Suppressor macrophage treated with lipopolysaccharide for 1 hour (primary cell): ENCODE measurements at places on chromosomes 12 and 14.
A peak's percentile ranks its signal among the peaks of the same experiment; 100 is the strongest.

- no peak for DNase-seq
These were observed 377.8 kb upstream of the TMEM132C start for GRCh38 chr12:127888943-127889719.

- DNase-seq = no peak
These were observed 141.1 kb downstream of the ALG10 start for GRCh38 chr12:34163443-34163842.

DNA sequence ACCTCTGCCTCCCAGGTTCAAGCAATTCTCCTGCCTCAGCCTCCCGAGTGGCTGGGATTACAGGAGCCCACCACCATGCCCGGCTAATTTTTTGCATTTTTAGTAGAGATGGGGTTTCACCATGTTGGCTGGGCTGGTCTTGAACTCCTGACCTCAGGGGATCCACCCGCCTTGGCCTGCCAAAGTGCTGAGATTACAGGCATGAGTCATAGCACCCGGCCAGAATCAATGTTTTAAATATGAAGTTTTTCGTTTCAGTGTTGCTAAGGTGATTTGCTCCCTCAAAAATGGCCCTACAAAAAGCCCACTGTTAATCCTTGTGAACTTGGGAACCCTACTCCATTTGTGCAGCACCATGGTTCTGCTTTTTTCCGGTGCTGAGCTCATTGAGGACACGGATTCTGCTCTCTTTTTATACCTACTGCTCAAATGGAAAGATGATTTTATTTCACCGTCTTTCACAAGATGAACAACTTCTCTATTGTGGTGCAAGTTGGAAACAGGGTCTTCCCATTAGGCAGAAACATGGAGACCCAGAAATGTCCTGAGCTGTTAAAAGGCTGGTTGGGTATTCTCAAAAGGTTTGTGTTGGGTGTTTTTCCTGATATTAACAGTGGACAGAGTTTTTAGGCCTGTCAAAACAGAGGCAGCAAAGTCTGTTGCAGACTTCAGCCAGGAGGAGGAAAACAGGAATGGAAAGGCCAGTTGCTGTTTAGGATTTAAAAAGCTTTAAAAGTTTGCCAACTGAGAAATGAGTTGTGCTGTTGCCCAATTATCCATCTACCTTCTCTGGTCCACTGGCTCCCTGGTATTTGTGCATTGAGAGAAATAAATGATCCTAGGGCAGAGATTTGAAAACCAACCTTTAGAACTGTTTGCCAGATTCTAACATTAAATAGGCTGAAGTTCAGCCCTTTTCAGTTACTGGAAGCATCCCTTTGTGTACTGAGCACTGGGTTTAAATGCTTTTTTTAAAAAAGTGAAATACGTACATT is 85.8 kb downstream of the ATP23 start:
- DNase-seq = no peak

DNA sequence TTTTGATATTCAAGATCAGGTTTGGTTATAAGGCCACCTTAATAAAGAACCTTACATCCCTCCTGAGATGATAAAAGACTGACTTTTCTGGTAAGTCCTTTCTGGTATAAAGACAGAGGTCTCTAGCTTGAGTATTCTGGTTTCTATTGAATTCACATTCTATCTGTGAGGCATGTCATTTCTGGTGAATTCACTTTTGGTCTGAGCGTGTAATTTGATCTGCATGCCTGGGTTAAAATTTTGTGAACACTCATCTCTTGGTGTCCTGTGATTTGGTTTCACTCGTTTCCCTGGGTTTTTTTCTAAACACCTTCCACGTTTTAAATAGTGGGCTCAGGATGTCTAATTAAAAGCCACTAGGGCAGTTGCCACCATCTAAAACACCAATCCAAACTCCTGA is 12.2 kb downstream of the EIF5 start:
- DNase-seq = no peak

DNA sequence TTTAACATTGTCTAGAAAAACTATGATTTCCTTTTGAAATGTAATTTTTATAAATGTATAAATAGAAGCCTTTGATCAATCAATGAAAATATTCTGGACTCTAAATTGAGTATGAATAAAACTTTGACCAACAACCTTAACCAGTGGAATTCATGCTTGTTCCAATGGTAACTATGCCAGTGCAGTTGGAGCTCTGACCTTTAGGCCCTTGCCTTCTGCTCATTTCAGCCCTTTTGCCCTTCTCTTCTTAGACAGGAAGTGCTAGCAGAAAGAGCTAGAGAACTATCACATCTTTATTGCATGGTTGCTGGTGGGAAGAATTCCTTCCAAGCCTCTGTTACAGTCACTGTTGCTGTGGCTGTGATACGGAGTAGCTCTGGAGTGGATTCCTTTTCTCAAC is 39.7 kb downstream of the TTC8 start:
- DNase-seq = no peak

- no peak for DNase-seq
These were observed 1.5 kb downstream of the CHD4 start for GRCh38 chr12:6605421-6606330.

- peak; percentile 41 for DNase-seq
These were observed 505.9 kb downstream of the FLRT2 start for GRCh38 chr14:86035882-86036281.

- no peak for DNase-seq
These were observed 83.8 kb downstream of the NT5DC3 start for GRCh38 chr12:103757248-103757647.

DNA sequence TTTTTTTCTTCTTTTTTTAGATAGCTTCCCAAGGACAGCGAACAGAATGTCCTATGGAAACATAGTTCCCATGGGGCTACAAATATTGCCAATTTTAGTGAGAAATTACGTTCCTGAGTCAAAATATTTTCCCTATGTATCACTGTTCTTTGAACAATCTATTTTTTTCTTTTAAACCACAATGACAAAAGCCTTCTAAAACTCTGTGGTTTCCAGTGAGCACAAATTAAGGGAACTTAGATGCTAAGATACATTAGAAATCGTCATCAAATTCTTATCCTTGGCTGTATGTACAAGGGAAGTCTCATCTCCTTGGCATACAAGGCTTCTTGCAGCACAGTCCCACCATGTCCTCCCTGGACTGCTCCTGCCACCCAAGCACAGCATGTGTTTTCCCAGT is 17.9 kb downstream of the CPM start:
- peak; percentile 88 for DNase-seq

- no peak for DNase-seq
These were observed 137.2 kb downstream of the PDZRN4 start for GRCh38 chr12:41325336-41325735.

DNA sequence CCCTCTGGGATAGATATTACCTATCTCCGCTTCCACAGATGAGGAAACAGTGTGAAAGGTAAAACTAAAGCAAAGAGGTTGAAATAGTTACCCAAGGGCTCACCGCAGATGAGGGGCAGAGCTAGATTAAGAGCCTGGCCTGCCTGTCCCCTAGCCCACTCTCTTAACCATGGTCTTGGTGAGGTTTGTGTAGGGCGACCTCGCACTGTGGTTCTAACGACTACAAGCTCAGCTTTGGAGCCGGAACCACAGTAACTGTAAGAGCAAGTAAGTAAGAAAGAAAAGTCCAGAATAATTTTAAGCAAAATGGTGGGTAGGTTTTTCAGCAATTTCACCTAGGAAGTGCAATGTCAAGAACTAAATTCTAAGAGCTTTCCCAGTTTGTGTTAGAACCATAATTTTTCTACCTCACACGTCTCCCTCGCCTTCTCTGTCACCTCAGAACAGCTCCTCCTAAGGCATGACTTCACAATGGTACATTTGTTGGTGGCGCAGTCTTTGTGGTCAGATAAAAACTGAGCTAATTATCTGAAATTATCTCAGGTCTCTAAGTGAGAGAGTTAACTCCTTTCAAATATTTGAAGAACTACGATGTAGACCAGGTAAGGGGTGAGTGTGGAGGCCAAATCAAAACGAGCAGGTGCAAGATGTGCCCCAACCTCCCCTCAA is 64.8 kb downstream of the DAD1 start:
- no peak for DNase-seq

DNA sequence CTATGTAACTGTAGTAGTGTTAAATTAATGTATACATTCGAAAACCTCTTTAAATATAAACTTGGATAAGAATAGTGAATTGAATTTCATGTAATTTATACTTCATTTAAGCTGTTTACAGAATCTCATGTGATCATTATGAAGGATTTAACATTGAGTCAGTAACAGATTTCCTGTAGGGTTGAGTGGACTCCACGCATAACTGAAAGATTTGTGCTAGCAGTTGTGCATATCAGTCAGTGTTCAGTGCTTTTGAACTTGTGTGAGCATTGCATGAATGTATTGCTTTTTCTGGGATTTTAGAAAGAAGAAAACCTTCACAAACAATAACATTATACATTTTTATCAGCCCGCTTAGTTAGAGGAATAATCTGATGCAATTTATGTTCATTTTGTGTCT is 1435.3 kb downstream of the LRFN5 start:
- no peak for DNase-seq

- DNase-seq = no peak
These were observed 375 bp downstream of the FAIM2 start for GRCh38 chr12:49903351-49903699.

DNA sequence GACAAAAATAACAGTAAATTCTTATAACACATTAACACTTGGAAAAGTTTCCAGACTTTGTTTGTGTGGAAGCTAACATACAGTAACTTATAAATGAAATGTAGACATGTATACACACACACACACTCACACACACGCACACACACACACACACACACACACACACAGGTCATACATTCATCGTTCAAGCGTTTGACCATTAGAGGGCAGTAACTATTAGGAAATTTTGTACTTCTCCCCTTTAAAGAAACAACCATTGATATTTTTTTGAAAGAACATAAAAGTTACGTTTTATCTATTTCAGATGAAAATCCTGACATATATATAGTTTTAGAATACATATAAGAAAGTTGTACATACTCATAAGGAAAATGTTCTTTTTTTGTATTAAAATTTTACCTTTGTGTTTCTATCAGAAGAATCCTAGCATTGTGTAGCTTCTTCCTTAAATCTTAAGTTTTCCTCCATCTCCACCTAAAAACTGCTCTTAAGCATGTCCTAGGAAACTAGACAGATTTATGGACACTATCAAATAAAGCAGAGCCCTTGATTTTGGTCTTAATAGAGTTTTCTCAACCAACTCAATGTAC is 29.0 kb downstream of the PTPRQ start:
- peak; percentile 37 for DNase-seq

DNA sequence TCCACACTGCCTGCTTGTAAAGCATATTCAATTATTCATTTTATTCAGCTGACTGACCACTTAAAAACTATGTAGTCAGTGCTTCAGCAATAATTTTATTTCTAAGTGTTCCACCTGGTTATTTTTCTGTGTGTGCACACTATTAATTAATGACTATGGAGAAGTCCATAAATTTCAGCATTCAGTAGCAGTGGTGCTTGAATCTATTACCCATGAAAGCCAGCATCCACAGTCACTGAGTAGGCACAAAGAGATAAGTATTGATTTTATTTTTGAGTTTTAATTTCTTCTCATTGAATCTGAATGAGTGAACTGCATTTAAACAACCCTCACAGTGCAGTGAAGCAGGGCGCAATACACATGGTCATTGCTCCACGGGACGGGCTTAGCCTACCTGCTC is 643.1 kb downstream of the GALC start:
- no peak for DNase-seq
